Tibial artery (tissue), 4 donors: ENCODE measurements at places on chromosomes 2 and 18.

DNA sequence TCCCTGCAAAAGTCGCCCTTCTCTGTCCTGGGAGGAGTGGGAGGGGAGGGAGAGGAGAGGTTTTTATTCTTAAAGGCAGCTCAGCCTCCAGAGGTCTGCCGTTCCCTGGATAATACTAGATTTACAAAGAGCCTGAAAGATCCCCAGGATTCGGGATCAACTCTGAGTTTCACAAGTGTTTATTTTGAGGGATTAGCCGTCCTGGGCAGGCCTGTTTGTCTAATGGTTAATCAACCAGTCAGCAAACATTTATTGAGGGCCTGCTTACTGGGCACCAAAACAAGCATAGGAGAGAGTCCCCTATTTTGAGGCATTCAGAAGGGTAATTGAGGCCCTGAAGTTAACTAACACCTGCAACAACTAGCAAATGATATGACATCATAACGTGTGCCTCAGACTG is 152.6 kb upstream of the SLC1A4 start:
- no peak for DNase-seq

GRCh38 chr18:3972291-3972930 is 482.7 kb downstream of the DLGAP1 start:
- DNase-seq, result no peak

- DNase-seq, result no peak
These were observed 67.9 kb downstream of the LRRFIP1 start for GRCh38 chr2:237695201-237695780.

DNA sequence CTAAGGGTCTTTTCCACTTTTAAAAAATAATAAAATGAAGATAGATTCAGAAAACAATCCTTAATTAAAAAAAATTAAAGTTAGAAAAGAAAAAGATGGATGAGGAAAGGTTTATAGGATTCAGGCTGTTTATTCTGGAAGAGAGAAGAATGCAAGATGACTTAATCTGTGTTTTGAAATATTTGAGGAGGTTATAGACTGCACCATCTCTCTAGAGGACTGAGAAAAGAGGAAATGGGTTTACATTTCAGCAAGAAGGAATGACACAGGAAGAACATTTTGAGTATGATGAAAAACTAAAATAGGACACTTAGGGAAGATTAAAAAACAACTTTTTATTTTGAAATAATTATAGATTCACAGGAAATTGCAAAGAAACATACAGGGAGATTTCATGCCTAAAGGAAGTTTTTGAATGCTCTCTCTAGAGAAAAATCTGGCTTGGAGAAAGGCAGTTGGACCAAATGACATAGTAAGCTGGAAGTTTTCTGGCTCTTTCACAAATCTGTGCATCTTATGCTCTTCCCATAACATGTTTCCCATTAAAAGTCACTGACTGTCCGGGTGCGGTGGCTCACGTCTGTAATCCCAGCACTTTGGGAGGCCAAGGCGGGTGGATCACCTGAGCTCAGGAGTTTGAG is 75.0 kb downstream of the CERS6 start:
- DNase-seq, result no peak

DNA sequence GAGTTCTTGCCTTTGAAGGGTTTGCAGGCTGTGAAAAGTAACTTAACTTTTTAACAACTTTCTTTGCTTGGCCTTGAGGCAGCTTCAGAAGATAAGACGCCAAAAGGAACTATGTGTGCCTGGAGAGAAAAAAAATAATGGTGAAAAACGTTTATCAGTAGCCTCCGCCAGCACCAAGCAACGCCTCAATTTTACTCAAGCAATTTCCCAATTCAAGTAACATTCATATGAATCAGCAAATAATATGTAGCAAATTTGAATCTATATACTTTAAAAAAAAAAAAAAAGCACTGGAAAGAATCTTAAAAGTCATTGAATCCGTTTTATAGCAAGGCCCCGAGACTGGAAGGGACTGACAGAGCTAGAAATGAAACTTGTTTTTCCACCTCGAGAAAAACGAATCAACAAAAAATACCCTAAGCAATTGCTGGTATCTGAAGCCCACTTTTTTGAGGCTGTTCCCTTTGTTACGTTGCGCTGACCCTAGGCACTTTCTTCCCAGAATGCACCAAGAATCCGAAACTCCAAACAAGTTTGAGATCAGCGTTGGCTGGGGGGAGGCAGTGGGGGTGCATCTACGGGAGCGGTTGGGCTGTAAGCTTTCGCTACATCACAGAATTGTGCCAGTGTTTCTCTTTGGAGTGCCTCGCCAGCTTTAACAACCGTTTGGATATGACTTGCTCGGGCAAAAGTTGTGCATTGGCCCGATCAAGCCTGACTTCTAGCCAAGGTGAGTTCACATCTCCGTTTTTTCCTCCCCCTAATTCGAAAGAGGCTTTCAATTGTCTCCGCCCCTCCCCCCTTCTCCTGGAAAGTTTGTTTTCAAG is 2.7 kb upstream of the TGIF1 start:
- peak; percentile 82 for DNase-seq

- no peak for DNase-seq
These were observed 950.6 kb upstream of the LRATD1 start for GRCh38 chr2:13681936-13682335.

DNA sequence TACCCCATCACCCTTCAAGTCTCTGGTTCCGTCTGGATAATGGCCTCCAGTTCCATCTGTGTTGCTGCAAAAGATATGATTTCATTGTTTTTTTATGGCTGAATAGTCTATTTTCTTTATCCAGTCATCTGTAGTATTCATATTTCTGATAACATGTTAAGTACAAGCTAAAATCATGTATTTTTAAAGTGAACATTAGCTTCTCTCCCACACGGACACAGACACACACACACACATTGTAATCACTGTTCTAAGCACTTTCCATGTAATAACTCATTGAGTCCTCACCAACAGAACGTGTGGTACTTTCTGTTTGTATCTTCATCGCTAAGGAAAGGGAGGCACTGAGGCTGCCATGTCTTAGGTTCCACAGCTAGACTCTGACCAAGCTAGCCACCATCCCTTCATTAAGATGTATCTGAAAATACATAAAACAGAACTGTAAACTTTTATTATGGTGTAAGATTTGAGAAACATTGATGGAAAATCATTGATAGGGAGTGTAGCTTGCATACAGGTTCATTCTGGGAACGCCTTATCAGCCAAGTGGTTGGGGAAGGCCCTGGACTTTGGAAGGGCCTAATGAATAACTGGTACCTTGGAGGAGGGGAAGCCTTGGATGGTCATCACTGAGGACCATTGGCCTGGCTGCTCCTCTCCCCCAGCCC is 8.1 kb downstream of the NCK2 start:
- no peak for DNase-seq

DNA sequence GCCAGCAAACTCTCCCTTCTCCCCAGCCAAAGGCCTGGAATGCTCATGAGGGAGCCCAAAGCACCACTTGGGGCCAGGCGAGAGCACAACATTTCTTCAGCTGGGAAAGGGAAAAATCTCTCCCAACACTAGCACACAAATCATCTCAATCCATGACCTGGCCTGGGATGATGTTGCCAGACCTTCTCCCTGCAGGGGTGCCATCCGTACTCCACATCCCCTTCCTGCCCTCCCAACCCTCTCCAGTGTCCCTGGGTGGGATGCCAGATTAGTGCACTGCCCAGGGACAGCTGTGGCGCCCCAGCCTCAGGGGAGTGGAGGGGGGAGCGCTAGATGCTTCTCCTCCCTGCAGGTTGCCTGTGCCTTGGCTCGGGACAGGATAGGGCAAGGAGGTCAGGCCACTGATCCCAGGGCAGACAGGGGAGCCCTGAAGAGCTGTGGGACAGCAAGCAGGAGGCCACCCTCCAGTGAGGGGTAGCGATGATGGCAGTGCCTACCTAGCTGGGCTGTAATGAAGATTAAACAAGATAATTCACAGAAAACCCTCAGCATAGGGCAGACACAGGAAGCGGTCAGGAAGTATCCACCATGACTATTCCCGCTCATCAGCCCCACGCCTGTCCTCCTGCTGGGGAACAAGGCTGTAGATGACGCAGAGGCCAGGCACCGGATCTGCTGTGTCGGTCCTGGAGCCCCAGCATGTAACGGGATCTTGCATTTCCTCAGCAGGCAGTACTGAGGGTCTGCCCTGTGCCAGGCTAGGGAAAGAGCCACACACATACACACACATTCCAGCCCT is 31.1 kb downstream of the SERTAD2 start:
- no peak for DNase-seq
